ENCODE measurements at places on chromosomes 6 and 20.
A peak's percentile ranks its signal among the peaks of the same experiment; 100 is the strongest.

- no peak for DNase-seq
Observed at GRCh38 chr6:47248446-47248845, 61.3 kb downstream of the TNFRSF21 start.

- DNase-seq = peak; percentile 46
Observed at GRCh38 chr20:53652090-53652858, 58.6 kb upstream of the ZNF217 start.

- no peak for DNase-seq
Observed at GRCh38 chr6:134774201-134774638, 175.7 kb downstream of the ALDH8A1 start.

DNA sequence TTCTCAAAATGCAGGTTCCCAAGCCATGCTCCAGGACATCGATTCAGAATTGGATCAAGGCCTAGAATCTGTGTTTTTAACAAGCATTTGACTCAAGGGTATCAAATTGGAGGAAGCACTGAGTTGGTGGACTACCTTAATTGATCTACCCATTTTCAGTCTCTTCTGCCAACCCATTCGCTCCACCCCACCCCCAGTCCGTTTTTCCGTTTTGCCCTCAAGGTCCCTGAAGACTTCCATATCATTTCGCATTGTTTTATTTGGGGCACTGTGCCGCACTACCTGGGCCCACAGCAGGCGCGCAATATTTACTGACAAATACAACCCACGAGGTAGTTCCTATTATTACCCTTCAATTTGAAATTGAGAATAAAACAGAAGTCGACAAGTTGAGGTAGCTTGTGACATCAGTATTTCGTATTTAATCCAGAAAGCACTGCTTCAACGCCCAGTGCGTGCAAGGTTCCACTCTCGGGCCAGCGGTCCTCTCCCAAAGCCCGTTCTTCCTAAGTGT lies 557 bp upstream of the DHX35 start:
- no peak for DNase-seq

DNA sequence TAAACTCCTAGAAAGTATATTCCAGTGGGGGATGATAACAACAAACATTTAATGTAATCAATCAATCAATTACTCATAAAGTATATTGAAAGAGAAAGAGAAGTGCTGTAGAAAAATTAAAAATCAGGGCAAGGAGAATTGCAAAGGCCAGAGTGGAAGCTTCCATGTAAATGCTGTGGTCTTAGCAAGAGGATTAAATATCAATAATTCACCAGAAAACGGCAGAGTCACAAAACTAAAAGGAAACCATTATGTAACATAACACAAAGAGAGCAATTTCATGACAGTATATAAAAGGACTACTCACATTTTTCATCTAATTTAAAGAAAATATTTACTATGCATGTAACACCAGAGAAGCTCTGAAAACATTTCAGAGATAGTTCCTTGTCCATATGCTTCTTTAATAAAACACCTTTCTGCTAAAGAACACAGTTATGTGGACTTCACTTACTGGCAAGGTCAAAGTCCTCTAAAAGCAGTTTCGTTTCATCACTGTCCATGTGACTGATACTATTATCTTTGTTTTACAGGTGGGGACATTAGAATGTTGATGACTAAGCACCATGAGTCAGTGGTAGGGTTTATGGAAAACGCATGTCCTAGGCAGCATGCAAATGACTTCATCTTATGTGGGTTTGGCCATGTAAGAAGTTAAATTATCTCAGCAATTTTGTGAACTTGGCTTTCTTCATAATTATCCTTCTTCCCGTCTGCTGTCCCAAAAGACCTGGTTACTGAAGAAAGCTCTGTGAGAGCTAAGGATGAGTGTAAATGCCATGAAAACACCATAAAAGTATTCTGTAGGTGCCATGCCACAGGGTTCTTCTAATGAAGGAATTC lies 185.8 kb upstream of the TENT5A start:
- DNase-seq = no peak

DNA sequence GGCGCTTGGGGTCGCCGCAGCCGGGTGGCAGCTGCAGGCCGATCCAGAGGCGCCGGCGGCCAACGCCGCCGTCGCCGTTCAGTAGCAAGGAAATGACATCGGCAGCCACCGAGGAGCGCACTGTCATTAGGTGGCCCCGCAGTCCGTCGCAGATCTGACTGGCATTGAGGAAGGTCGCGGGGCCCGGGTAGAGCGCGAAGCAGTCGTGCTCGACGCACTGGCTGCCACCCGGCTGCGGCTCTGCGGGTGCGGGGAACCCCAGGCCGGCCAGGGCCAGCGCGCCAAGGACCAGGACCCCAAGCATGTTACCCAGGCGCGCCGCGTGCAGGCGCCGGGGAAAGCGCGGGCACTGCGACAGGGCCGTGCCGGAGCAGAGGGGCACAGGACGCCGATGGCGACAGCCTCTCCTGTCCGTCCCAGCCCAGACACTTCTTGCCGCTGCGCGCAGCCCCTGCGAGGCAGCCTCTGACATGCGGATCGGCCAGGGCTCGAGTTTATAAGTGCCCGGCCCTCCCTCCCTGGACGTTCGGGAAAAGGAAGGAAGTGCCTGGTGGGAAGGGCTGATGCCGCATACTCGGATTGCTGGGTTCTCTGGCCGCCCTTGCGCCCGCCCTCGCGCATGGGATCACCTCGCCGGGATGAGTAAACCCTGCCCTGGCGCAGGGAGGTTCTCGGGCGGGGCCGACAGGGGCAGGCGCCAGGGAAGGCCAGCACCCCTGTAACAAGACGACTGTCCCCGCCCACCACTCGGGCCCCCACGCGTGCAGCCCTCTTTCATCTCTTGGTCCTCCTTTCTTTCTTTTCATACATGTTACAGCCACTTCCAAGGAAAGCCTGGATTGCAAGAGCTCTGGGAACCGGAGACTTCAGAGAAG lies at the start of gene THBD:
TSS of gene THBD (minus strand) at position 472 of the 875 bp plus-strand sequence. CDS start at position 304, 168 bp downstream.
- no peak for DNase-seq

- no peak for DNase-seq
Observed at GRCh38 chr6:39897698-39898097, 36.6 kb downstream of the MOCS1 start.

DNA sequence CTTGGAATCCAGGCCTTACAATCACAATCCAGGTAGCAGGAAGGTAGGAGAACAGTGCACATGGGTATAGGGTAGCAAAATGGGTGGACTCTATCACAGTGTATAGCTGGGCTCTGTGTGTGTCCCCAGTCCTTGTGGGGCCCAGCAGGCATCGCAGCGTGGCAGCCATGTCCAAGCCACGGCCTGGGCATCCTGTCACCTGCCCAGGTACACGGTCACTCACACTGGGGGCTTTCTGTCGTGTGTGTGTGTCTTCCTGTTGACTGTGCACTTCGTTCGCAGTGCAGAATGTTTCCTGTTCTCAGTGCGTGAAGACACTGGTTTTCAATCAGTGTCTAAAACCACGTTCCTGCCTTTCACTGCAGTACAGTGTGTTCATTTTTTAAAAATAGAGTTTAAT lies 523.2 kb upstream of the JARID2 start:
- no peak for DNase-seq

- no peak for DNase-seq
Observed at GRCh38 chr6:24194978-24195700, 69.1 kb downstream of the NRSN1 start.

- no peak for DNase-seq
Observed at GRCh38 chr6:100952006-100952405, 70.9 kb upstream of the ASCC3 start.

GRCh38 chr6:106385530-106385929 lies 25.0 kb downstream of the CRYBG1 start:
- no peak for DNase-seq

DNA sequence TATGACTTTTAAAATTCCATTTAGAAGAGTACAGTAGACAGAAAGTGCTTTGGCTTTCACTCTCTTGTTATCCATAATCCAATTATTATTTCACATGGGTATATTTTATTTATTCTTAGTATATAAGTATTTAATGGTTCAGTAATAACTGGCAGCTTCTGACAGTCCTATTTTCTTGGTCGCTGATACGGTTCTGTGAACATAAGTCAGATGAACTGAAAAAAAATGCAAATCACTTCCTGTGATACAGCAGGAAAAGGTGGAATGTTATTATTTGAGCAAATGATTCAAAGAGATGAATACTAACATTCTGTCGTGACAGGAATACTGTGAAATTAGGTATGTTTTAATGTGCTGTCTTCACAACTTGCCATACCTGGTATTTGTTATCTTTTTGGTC lies 132.3 kb downstream of the ARHGAP18 start:
- DNase-seq = no peak

- no peak for DNase-seq
Observed at GRCh38 chr6:129863664-129864063, 2.5 kb upstream of the TMEM244 start.

- DNase-seq = no peak
Observed at GRCh38 chr20:5095931-5096330, 23.8 kb downstream of the PCNA start.

DNA sequence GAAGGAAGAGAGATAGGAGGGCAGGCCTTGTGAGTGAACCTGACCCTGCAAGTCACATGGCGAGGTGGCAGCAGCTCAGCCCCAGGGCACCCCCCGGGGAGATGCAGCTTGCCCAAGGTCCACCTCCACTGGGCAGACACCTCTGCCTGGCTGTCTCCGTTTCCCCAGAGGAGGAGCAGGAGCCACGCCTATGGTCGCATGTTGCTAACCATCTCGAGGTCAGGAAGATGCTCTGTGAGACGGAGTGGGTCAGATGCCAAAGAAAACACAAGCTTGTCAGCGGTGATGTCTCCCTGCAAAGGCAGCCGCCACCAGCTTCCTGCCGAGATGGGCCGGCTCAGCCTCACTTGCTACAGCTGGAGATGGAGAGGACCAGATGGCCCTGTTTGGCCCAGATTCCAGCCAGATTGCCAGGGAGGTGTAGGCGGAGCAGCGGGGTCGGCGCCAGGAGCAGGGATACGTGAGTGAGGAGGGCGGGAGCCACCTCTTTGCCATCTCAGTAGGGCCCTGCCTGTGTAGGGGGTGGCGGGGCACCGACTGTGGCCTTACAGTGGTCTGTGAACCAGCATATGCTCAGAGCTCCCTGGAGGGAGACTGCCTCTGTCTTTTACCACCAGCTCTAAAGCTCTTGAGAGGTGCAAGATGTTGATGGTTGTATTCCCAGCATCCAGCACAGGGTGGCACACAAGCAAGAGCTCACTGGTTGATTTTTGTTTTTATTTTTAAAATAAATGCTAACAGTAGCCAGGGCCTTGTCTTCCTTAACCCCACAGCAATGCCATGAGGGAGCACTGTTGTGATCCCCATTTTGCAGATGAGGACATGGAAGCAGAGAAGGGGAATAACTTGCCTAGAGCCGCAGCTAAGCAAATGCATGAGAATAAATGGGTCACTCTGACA lies 42.9 kb upstream of the FAM83D start:
- no peak for DNase-seq

- no peak for DNase-seq
Observed at GRCh38 chr6:78916411-78916810, 49.1 kb downstream of the IRAK1BP1 start.

DNA sequence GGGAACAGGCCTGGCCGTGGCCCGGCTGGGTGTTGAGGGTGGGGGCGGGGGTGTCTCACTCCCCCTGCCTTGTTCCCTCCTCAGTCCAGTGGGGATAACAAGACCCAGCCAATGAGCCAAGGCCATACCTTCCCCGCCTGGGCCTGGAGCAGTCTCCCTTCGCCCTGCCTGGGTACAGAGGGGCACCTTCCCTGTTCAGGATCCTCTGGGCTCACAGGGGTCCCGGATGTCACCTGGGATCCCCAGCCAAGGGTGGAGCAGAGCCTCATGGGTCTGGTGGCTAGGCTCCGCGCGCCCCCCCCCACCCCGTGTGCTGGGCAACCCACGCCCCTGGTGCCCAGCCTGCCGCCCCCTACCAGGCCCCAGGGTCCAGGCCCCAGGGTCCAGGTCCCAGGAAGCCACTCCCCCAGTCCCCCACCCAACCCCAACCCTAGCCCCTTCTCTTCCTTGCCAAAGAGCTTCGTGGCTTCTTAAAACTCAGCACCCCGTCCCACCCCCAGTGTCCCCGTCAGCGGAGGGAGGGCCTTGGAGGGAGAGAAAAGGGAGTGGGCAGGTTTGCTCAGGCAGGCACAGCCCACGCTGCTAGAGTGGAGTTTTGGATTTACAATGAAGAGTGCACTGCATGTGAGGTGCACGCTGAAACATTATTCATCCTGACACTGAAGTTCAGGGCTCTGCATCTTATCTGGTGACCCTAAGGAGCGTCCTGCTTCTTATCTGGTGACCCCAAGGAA lies 11.8 kb downstream of the HRH3 start:
- no peak for DNase-seq

DNA sequence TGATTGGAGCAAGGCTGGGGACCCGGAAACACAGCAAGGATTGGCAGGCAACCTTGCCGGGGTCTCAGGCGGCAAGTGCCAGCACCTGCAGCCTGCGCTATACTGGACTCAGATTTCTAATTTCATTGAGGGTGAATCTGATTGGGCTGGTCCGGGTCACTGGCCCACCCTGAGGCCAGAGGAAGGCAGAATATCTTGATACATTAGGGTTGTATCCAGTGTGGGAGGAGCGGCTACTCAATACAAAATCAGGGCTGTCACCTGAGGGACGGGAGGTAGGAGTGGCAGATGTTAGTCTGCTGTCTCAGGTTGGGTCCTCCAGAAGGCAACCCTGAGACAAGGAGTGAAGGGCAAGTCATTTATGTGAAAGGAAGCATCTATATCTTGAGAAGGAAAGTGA lies 40.7 kb downstream of the BFSP1 start:
- no peak for DNase-seq

GRCh38 chr6:53771785-53772624 lies 22.8 kb upstream of the LRRC1 start:
- no peak for DNase-seq

- DNase-seq = no peak
Observed at GRCh38 chr6:24287239-24287638, 70.6 kb downstream of the DCDC2 start.

DNA sequence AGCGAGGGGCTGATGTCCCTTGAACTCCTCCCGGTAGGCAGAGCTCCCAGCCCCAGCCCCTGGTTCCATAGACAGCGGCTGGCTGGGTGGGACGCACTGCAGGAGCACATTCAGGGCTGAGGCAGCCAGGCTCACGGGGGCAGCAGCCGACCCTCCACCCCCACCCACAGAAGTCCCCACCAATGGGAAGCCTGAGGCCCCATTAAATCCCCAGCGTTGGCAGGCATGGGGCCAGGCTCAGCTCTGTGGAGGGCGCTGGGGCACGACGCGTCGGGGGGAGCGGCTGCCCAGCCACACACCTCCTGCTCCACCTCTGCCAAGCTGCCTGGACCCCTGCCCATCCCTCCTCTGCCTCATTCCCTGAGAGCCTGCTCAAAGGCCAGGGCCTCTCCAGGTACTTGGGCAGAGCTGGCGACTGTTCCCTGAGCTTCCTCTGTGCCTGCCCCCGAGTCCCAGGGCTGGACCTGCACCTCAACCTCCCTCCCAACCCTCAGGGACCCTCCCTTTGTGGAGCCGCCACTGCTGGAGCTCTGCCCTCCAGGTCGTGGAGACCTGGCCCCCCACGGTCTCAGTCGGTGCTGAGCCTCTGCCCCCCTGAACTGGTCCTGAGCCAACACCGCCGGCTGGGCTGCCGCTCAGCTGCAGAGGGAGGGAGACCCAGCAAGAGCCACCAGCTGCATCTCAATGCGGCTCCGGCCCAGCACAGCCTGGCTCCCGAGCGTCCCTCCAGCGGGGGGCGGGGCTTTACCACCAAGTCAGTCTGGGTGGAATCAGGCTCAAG lies 9.1 kb downstream of the CHRNA4 start:
- DNase-seq = no peak
